ENCODE measurements at places on chromosomes 16 and 17. TPM values are rescaled to one million over a fixed set of nuclear protein-coding genes. Genes with fewer than 3 reads are reported as not detected.
A peak's percentile ranks its signal among the peaks of the same experiment; 100 is the strongest.

GRCh38 chr16:4752351-4753100, 14.4 kb downstream of the ZNF500 start:
- DNase-seq, result no peak

- no peak for DNase-seq
Measured at GRCh38 chr17:70533427-70533826, 364.1 kb downstream of the KCNJ2 start.

The C16orf92 gene
- total RNA-seq, result not detected

The ASIC2 gene
- total RNA-seq, result not detected

DNA sequence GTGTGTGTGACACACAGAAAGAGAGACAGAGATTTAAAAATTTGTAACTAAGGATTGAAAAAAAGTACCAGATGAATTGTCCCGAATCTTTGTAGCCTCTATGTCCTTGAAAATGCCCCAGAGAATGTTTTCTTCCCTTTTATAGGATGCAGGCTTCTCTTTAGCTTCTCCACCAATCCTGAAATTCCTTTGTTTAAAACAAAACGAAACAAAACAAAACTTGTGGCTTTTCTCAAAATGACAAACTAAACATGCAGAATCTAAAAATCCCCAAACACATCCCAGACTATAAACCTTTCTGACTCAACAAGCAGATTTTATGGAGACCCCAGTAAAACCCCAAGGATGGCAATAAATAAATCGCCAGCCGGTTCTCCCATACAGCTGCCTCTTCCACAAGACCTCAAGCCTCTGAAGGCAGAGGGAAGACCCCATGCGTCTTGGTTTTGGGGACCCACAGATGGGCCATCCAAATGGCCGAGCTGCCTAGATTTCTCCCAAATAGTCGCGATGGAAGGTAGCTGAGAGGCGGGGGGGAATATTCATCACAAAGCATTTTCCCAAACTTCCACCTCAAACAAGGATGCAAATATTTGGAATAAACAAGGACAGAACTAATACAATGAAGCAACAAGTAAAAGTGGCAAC, 269.5 kb upstream of the FOXF1 start:
- no peak for DNase-seq

GRCh38 chr16:4550591-4550990, 5.5 kb upstream of the C16orf96 start:
- DNase-seq, result peak; percentile 28

The CHAD gene
- total RNA-seq, result not detected

DNA sequence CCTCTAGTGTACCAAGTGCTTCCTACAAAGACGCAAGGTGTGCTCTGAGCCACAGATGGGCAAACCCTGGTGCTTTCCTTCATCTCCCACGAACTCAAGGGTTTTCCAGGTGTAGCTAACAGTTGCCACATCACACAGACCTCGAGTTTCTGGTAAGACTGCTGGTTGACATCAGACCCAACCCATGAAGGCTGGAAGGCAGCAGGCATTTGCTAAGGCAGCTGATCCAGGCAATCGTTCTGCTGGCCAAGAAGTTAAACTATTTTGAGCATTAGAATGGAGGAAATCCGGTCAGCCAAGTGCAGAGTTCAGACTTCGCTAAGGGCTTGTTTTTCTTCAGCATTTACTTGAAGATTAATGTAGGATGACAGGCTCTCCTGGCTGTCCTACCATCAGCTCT, 11.5 kb downstream of the HAS3 start:
- no peak for DNase-seq

DNA sequence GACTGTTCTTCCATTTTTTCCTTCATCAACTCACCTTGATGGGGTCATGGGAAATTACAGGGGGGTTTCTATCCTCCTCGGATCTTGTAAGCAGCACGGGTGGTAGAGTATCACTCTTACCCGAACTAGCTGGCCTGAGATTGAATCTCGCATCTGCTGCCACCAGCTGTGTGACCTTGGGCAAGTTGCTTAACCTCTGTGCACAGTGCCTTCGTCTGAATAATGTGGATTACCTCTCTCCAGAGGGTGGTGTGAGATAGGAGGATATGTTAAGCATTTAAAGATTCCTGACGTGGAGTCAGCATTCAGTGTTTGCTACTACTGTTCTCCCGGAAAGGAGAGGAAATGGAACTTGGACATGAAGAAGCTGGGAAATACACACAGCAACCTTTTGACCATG, 24.4 kb downstream of the LASP1 start:
- no peak for DNase-seq

All from MG63 (cell line).